Tibial nerve (tissue), 4 donors: ENCODE measurements at places on chromosomes 3 and 15. TPM values are rescaled to one million over a fixed set of nuclear protein-coding genes. Genes with fewer than 3 reads are reported as not detected.

- H3K27ac ChIP-seq: no peak overlapping the region
- DNase-seq: no peak
- H3K36me3 ChIP-seq: no peaks in the 10 kb centered on the region
- no peak overlapping the region for H3K4me3 ChIP-seq
- peaks cover 30% of the 10 kb centered on the region for H3K4me1 ChIP-seq
- H3K27me3 ChIP-seq: no peaks in the 10 kb centered on the region
These were observed 81.5 kb downstream of the SLC25A26 start for GRCh38 chr3:66302288-66302687.

DNA sequence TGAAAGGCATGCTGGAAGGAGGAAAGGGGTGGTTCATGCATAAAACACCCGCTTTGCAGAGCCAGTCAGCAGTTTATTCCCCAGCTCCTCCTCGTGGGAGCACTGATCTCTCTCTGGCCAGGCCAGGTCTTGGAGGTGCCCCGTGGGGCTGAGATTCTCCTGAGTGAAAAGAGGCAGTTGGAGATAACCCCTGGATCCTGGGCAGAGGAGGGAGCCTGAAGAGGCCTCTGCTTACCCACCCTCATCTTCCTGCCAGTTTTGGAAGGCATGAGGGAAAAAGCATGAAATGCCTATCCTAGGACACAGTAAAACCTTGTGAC, 108.3 kb downstream of the SEMA5B start:
- no peak for DNase-seq
- peaks cover 17% of the 10 kb centered on the region for H3K27me3 ChIP-seq
- no peaks in the 10 kb centered on the region for H3K4me1 ChIP-seq
- H3K36me3 ChIP-seq: no peaks in the 10 kb centered on the region

DNA sequence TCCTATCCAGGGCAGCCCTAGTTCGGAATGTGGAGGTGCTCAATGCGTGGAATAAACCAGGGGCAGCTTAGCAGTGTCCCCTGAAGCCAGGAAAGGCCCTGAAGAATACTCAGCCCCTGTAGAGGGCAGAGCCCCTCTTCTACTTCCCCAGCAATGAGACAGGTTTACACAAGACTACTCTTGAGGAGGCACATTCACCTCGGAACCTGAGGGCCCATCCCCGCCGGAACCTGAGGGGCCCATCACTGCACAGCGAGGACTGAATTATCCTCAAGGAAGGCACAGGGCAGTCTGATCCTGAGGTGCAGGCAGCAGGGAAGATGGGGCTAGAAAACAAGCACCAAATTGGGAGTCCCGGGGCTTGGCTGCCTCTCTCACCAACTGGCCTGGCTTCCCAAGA, 22.2 kb downstream of the CCDC13 start:
- no peak overlapping the region for H3K4me3 ChIP-seq
- no peaks in the 10 kb centered on the region for H3K36me3 ChIP-seq
- H3K4me1 ChIP-seq: peaks cover 15% of the 10 kb centered on the region
- H3K27ac ChIP-seq: no peak overlapping the region

DNA sequence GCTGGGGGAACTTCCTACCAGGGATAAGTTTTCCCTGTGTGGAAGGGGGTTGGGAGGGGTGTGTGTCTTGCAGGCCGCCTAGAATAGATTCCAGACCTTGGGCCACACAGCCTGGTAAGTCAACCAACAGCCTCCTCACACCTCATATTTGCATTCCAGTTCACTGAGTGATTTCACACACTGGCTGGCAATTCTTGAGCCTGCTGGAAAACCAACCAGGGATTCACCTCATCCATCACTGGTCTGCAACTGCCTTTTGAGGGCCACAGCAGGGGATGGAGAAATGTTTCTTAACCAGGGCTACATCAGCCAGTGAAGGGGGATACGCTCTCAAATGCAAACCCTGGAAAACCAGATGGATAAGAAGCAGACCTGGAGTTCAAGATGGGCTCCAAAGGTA, 2.0 kb downstream of the FSTL1 start:
- H3K27ac ChIP-seq: no peak overlapping the region
- peak overlapping the region; percentile 91 for H3K4me3 ChIP-seq
- no peaks in the 10 kb centered on the region for H3K27me3 ChIP-seq
- no peaks in the 10 kb centered on the region for H3K36me3 ChIP-seq
- H3K4me1 ChIP-seq: peaks cover 67% of the 10 kb centered on the region

GRCh38 chr3:148223266-148223665, 474.4 kb upstream of the AGTR1 start:
- no peak overlapping the region for H3K4me3 ChIP-seq
- no peaks in the 10 kb centered on the region for H3K36me3 ChIP-seq
- H3K4me1 ChIP-seq: no peaks in the 10 kb centered on the region
- no peak for DNase-seq
- H3K27ac ChIP-seq: no peak overlapping the region
- no peaks in the 10 kb centered on the region for H3K27me3 ChIP-seq

DNA sequence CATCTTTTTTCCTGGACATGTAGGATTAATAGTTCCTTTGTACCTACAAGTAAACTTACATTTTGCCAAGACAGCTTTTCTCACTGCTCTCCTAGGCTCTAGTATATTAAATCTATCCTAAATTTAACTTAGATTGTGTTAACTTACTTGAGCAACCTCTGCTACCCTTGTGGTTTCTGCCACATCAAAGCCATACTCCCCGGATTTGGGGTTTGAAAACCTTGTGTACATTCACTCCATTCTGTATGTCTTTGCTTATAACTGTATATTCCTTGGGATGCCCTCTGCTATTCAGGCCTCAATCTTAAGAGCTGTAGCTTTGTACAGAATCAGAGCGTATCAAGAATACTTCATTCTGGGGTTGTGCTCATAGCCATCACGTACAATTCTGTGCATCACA, 60.4 kb downstream of the ARIH1 start:
- no peaks in the 10 kb centered on the region for H3K27me3 ChIP-seq
- no peak overlapping the region for H3K4me3 ChIP-seq
- no peak for DNase-seq
- H3K36me3 ChIP-seq: no peaks in the 10 kb centered on the region

- no peak overlapping the region for H3K4me3 ChIP-seq
- H3K27ac ChIP-seq: no peak overlapping the region
- H3K4me1 ChIP-seq: no peaks in the 10 kb centered on the region
- no peaks in the 10 kb centered on the region for H3K27me3 ChIP-seq
These were observed 395.8 kb downstream of the NTRK3 start for GRCh38 chr15:87860743-87861142.

DNA sequence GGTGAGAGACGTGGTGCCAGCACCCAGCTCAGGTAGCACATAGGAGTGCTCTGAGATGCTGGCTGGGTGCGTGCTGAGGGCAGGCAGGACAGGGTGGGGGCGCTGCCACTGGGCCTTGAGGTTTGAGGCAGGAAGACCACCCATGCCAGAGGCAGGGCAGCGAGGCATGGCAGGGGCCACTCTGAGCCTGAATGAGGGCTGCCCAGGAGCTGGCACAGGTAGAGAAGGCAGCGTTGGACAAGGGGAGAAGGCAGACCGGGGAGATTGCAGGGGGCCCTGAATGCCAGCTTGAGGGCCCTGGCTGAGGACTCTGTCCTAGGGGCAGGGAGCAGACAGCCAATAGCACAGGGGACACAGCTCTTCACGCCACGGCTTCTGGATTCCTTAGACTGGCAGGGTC, 50.2 kb downstream of the ADAMTS7 start:
- H3K27me3 ChIP-seq: no peaks in the 10 kb centered on the region
- DNase-seq: no peak
- no peak overlapping the region for H3K4me3 ChIP-seq

DNA sequence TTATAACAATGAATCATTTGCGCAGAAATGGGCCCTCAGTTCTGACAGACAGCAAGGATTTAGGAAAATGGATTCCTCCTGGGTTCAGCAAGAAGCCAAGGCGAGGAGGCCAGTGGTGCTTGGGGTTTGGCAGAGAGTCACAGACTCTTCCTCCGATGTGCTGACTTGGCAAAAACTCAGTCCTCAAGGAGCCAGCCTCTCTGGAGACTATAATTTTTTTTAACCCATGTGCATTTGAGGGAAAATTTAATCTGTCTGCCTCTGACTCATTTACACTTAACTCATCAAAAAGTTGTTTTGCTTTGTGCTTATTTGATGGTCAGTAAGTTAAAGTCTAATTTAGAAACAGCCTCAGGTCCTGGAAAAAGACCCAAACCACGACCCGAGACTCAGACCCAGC, 34.2 kb upstream of the SLC24A5 start:
- H3K36me3 ChIP-seq: no peaks in the 10 kb centered on the region
- no peak for DNase-seq
- no peak overlapping the region for H3K4me3 ChIP-seq
- no peaks in the 10 kb centered on the region for H3K27me3 ChIP-seq
- no peak overlapping the region for H3K27ac ChIP-seq
- peaks cover 15% of the 10 kb centered on the region for H3K4me1 ChIP-seq

DNA sequence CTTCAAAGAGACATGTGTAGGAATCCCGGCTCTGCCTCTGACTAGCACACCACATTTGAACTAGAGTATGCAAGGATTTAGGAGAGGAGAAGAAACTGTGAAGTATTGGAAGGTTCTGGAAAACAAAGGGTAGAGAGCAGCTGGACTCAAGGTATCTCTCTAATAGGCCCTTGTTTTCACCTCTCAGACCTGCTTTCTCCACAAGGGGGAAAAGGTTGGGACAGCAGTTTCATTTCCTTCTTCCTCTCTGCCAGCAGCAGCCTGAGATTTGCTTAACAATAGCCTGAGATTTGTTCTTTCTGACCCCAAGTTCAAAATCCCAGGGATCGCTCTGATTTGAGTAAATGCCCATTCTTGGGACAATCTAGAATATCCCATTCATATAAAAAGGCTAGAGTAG, 430.6 kb upstream of the MCTP2 start:
- H3K4me3 ChIP-seq: no peak overlapping the region
- DNase-seq: no peak
- H3K4me1 ChIP-seq: no peaks in the 10 kb centered on the region
- no peaks in the 10 kb centered on the region for H3K36me3 ChIP-seq
- H3K27ac ChIP-seq: no peak overlapping the region

DNA sequence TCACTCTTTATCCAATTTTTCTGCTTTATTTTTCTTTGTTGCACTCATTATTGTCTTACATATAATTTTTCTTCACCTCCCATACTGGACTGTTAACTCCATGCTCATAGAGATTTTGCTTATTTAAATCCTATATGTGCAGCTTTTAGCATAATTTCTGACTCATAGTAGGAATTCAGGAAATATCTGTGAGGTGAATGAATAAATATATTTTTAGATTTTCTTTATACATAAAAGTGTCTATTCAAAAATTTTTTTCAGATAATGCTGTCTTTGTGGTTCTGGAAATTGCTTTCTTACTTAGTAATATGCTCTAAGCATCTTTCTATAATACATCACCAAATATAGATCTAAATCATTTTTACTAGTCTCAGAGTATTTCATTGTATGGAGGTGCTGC, 191.8 kb upstream of the SUCLG2 start:
- no peaks in the 10 kb centered on the region for H3K4me1 ChIP-seq
- peaks cover 2% of the 10 kb centered on the region for H3K36me3 ChIP-seq
- DNase-seq: no peak
- H3K27me3 ChIP-seq: no peaks in the 10 kb centered on the region
- H3K27ac ChIP-seq: no peak overlapping the region

DNA sequence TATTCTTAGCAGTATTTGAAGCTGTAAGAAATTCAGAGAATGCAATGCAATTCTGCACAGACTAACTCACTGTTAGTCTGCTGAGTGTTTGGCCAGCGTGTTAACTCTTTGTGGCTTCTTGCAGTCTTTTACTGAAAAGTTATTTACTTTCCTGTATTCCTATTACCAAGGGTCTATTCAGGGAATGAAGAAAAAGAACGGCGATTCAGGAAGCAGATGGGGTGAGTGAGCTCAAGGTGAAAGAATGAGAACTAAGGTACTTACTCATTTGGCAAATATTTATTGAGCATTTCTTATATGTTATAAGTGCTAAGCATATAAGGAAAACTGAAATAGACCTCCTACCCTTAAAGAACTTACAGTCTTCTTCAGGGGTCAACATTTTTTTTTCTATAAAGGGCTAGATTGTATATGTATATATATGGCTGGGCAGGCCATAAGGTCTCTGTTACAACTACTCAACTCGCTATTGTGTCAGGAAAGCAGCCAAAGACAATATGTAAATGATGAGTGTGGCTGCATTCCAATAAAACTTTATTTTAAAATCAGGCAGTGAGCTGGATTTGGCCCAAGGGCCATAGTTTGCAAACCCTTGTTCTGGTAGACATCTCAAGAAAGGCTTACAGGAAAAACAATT, 271.9 kb upstream of the GADL1 start:
- DNase-seq: no peak
- H3K27me3 ChIP-seq: no peaks in the 10 kb centered on the region
- H3K4me3 ChIP-seq: no peak overlapping the region
- H3K27ac ChIP-seq: no peak overlapping the region
- H3K36me3 ChIP-seq: no peaks in the 10 kb centered on the region

DNA sequence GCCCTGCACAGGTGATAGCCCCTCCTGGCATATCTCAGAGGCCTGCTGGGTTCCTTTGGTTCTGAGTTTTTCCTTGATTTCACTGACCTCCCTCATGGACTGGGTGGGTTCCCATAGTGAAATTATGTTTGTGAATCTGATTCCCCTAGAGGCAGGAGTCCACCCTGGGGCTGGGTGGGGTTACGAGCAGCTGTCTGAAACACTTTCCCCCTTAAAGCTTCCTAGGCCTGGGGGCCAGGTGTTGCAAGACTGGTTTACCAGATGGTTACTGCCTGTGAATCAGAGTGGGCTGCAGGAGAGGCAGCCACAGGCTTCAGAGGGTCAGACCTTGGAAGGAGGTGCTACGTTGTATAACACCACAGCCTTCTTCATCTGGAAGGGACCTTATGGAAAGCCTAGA, 34.3 kb downstream of the IL20RB start:
- H3K4me3 ChIP-seq: no peak overlapping the region
- H3K36me3 ChIP-seq: no peaks in the 10 kb centered on the region
- H3K4me1 ChIP-seq: peaks cover 32% of the 10 kb centered on the region
- DNase-seq: no peak
- no peaks in the 10 kb centered on the region for H3K27me3 ChIP-seq
- no peak overlapping the region for H3K27ac ChIP-seq

DNA sequence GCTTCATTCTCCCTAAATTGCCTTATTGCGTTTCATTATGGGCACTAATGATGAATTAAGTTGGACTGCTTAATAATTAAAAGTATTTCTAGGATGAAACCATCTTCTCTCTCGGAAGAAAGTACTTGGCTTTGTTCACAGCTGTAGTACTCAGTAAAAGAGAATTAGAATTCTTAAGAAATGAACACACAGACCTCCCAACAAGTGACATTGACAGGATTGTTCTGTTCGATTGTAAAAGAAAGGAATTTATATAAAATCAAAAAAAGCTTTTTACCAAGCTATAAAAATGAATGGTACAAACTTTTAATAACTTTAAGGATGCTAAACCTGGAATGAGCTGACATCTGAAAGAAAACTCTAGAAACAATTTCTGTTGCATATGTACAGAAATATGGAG, 416.4 kb upstream of the THRB start:
- no peak overlapping the region for H3K27ac ChIP-seq
- H3K4me1 ChIP-seq: no peaks in the 10 kb centered on the region

NPAP1 gene
- not detected for total RNA-seq

MYH15 gene
- total RNA-seq: not detected

NOX5 gene
- 0.21 TPM for total RNA-seq

AGTR1 gene
- total RNA-seq: 17.1 TPM

ISL2 gene
- total RNA-seq: not detected

PTPRG gene
- total RNA-seq: 125 TPM
